H9 (cell line): ENCODE measurements at places on chromosomes 16 and 17. TPM values are rescaled to one million over a fixed set of nuclear protein-coding genes. Genes with fewer than 3 reads are reported as not detected.

GRCh38 chr16:12009922-12010321 is 33.4 kb downstream of the SNX29 start:
- DNase-seq = no peak

DNA sequence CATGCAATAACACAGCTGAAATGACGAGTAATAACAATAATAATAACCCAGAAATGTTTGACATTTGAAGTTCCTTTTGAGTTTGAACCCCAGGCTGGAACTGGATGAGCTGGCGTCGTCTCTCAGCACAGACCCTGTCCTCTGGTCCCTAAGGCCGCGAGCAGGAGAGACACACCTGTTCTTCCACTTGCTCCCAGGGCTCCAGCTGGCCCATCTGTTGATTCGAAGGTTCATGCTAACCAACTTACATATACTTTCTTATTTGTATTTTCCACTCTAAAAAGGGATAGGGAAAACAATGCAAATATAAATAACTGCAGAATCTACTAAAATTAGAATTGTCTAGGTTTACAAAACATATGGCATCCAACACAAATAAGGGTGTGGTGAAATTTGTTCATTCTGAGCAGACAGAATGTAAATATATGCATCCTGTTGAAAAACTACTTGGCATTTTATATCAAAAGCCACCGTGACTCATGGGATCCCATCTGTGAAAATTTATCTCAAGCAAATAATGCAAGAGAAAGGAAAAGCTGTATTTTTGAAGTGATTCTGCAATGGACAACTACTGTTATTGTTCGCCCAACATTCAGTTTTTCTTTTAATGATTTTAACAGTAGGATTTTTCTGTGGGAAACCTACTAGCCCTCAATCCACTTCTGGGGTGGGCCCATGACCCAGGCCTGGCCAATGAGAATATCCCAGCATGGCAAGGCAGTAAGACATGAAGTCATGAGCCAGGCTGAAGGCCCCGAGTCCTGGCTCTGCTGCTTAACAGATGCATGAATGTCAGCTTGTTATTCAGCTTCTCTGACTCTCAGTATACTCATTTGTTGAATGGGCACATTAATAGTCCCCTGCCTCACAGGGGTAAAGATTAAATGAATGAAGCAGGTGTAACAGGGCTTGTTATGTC is 13.2 kb upstream of the RGS9 start:
- no peak for DNase-seq

DNA sequence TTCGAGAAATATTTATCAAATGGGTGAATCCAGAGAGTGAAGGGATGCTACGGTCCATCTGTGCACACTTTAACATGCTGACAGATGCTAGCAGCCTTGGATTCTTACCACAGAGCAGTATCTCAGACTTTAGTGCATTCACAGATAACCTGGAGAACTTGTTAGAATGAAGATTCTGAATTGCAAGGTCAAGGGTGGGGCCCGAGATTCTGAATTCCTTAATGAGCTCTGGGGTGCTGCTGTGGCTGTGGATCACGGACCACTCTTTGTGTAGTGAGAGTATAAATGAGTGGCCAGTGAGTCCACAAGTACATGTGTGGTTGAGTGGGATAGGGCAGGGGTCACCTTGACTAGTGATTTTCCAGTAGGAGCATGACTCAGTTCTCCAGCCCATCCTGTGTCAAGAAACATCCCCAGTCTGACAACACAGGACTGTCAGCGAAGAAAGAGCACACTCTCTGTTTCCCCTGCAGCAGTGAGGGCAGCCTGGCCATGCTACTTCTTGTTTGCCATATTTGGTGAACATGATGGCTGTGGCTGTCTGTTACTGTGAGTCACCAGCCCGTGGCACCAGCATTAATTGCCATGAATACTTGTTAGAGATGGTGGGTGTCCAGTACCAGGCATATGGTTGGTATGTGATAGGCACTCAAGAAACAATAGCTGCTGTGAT is 13.0 kb upstream of the SALL1 start:
- no peak for DNase-seq

The HBQ1 gene
- 3.5 and 4.4 TPM in 2 replicates for total RNA-seq
